Activated CD4-positive, alpha-beta T cell treated with anti-CD3 and anti-CD28 coated beads, Interleukin-2, Interleukin-6, amounts not matched to agents 100 ng/mL and 50 ng/mL, durations not matched to agents 16 hours and 8 hours (primary cell): ENCODE measurements at places on chromosomes 1 and 21.

GRCh38 chr1:164163289-164163849 is 395.6 kb upstream of the PBX1 start:
- DNase-seq, result no peak

DNA sequence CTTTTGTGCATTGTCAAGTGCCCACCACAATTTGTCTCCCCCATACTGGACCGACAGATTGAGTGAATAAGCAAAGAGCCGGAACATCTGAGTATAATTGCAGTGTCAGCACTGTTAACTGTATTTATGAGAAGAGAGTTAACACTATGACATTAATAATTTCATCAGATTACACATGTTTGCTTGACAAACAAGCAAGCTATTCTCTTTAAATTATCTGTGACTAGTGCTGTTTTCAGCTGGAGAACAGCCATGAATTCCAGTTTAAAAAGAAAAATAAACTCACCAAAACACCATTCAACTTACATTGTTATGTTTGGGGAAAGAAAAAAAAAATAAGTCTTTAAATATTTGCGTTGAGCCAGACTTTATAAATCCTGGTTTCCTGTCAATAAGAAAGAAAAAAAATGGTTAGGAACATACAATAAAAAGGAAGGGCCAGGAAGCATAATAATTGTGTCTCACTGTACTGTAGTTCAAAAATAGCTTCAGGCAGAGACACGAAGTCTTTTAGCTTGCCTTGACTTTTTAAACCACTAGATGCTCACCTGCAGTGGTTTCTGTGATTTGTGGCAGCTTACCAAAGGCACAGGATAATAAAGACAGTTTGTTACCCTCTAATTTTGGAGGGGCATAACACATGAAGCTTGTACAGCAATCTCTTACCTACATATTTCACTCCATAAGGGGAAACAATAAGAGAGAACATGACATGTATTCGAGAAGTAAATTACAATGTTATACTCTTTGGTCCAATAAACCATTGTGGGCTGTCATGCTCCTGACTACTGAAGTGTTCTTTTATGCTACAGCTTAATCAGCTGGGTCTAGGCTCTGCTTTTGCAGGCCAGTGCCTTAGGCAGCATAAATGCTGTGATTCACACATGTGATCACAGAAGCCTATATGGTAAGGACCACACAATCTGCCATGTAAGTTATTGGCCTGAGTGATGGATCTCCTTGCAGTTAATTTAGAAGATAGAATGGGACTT is 302.0 kb upstream of the ADGRL2 start:
- no peak for DNase-seq

DNA sequence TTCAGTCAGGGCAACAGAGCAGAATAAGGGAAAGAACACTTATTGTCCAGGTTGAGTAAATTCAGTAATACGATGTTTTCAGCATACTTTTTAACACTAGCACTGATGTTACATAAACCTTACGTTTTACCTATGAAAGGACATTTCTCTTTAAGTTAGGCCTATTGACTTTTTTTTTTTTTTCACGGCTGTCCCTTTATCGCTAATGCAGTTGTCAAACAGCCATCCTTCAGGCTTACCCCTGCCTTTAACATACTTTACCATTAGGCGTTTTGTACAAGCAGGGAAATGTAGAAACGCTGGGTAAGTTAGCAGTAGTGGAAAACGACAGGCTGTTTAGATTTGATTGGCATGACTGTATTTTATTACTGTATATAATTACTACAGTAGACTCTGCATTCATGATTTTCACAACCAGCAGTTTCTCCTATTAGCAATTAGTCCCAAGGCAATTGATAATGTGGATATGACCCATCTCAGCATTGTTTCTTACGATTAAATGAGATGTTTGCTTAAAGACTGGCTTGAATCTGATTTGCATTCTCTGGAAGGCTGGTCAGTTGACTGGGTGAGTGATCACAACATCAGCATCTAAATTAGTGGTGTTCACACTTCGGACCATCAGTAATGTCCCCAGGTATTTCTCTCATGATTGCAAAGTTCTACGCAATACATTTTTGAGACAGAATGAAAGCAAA is 109.9 kb upstream of the LBR start:
- no peak for DNase-seq

DNA sequence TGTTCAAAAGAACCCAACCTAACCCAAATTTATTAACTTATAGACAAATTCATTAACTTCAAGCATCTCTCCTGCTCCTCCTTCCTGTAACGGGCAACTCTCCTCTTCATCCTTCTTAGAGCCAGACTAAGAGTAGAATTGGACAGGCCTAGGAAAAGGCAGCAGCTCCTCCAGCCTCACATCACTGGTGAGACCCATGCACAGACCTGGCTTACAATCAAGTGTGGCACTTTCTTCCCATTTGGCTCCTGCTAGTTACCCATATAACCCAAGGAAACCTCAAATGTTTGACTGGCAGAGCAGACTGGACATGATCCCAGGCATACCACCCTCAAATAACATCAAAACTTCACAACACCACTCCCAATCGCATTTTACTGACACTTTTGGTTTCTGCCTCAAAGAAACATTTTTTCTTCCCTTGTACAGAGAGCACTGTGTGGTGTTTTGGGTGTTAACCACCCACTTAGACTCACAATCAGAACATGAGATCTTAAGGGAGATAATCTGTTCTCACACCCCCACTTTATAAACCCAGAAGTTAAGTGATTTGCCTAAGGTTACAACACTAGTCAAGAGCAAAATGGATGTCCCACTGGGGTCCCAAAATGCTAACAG is 101.4 kb downstream of the SIPA1L2 start:
- DNase-seq, result peak; percentile 8

DNA sequence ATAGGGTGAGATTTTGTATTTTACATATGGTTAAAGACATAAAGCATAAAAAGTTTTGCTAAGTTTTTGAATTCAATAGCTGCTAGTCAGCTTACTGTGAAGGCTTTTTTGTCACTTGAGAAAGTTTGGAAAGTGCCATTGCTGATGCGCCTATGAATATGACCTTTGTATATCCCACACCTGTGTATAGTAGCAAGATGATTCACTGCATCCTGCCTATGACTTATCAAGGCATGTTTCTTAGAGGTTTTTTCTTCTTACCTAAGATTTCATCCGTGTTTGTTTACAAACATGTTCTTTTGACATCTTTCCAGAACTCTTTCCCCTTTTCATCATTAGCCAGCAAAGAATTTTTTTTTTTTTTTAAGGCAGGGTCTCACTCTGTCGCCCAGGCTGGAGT is 51.5 kb downstream of the PRKAA2 start:
- no peak for DNase-seq

- no peak for DNase-seq
Measured at GRCh38 chr1:3133686-3134085, 64.7 kb downstream of the PRDM16 start.

- peak; percentile 73 for DNase-seq
Measured at GRCh38 chr1:108692724-108693655, 880 bp downstream of the PRPF38B start.
